ENCODE measurements at places on chromosomes 5 and 9.
A peak's percentile ranks its signal among the peaks of the same experiment; 100 is the strongest.

DNA sequence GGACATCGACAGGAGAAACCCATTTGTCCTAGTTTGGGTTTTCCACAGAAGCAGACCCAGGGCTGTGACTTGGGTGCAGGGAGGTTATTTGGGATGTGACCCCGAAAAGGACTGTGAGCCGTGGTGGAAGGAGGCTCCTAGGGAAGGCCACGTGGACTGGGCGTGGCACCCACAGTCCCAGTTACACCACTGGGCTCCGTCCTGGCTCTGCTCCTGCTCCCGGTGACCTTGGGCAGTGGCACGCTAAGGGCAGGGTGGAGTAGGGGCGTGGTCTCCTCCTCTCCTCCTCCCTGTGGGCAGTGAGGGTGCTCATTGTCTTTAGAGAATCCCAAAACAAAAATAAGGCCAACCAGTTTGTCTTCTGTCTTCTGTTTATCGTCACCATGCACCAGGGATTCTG, 190.1 kb downstream of the GADD45G start:
- DNase-seq = no peak

GRCh38 chr9:38067859-38068681, 957 bp downstream of the SHB start:
- no peak for DNase-seq

- peak; percentile 72 for DNase-seq
These were observed 616 bp downstream of the RNF130 start for GRCh38 chr5:180070756-180071530.

DNA sequence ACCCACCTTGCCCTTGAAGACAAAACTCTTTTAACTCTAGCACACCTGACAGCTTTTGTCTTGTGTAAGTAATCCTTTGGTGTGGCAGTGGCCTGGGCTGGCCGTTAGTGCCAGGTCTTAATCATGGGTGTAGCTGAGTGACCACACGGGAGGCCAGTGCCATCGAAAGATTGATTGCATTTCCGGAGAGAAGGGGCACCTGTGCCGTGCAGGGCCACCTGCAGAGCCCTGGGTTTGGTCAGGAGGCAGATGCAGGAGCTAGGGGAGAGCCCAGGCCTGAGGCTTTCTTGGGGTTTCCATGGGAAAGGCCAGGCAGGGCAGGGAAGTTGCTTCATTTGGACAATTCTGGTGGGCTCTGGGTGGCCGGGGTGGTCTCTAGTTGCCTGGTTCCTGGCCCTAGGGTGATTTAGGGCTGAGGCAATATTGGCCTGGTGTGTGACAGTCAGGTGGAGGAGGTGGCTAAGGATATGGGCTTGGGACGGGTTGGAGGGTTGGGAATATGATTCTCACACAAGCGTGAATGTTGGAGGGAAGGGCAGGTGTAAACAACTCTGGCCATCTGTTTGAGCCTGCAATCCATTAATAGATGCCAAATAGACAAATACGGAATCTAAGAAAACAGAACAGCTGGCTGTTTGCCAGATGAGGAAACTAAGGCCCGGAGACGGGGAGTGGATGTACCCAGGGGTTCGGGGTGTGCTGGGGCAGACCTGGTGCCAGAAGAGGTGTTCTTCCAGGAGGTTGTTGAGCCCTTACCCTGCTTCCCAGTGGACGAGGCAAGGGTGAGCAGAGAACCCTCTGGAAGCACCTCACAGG, 4.6 kb downstream of the DBH start:
- DNase-seq = no peak

DNA sequence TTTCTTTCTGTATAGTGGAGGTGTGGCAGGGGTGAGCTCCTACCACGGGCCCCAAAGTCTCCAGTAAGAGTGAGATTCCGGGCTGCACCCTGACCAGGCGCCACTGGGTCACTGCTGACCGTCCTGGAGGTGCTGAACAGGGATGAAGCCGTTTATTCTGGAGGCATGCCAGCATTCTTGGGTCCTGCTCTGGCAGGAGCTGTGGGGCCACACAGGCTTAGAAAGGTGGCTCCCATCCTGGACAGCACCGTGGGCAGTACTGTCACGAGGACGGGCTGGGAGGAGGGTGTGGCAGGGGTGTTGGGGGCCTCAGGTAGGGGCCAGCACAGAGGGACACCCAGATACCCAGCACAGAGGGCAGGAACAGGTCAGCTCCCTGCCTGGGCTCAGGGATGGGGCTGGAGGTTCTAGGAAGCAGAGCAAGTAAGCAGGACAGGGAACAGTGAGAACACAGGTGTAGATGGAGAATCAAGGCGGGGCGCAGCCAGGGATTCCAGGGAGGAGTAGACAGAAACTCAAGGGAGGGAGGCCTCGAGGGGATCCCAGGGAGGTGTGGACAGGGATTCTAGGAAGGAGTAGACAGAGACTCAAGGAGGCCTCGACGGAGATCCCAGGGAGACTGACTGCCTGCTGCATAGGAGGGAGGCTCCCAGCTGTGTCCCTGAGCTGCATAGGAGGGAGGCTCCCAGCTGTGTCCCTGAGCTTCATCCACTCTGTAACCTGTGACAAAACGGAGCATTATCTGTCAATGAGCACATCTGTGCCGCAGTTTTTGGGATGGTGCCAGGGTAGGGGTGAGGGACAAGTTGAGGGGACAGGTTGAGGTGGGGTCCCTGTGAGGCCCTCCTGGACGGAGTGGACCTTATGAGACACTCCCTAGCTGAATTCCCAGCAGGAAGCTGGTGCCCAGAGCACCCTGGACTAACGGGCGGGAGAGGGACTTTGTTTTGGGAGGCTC, 1.1 kb upstream of the PLEKHG4B start:
- no peak for DNase-seq

DNA sequence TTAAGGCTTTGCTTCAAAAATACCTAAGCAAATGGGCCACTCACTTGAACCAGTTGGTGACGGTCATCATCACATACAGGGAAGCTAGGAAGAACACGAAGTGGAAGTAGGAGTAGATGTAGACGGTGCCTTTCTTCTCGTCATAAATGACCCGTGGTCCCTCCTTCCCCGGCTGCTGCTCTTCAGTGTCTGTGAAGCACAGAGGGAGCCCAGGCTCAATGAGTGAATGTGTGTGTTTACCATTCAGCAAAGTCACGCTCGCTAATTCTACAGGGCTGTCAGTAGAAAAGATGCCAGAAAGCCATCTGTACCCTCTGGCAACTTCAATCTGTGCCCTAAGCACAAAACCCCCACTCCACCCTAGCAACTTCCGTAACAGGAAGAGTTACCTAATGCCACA, 109.8 kb downstream of the SERINC5 start:
- DNase-seq = peak; percentile 65

- DNase-seq = no peak
These were observed 26.9 kb downstream of the G3BP1 start for GRCh38 chr5:151798674-151799073.

DNA sequence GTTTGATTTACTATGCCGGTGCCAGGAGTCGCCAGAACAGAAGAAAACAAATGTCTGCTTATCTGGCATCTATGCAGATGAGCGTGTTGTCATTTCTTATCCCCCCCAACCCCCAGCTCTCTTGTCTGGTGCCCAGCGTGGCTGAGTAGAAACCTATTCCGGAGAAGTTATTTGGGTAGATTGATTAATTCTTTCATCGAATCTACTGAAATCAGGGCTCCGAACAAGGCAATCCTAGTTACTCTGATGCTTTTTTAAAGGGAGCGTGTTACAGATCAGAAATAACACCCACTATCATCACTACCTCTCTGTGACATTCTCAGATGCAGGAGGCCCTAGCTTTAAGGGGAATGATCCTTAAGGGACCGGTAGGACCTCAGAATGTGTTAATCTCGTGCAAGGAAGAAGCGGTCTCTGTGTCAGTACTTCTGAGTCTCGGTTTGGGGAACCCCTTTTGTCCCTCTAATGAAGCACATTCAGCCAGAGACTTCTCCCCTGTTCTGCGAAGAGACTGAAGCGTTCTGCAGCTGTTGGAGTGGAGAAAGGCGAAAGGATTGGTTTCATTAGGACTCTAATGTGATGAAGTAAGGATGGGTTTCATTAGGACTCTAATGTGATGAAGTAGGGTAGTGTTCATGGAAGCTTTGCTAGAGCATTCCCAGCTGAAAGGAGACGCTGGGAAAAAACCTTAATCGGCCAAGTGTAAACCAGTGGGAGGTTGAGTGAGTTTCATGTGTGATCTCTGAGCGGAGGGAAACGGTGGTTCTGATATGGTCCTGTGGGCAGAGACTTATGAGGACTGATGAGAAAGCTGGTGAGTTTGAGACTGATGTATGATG, 1.5 kb downstream of the PIP5K1B start:
- DNase-seq = peak; percentile 8

DNA sequence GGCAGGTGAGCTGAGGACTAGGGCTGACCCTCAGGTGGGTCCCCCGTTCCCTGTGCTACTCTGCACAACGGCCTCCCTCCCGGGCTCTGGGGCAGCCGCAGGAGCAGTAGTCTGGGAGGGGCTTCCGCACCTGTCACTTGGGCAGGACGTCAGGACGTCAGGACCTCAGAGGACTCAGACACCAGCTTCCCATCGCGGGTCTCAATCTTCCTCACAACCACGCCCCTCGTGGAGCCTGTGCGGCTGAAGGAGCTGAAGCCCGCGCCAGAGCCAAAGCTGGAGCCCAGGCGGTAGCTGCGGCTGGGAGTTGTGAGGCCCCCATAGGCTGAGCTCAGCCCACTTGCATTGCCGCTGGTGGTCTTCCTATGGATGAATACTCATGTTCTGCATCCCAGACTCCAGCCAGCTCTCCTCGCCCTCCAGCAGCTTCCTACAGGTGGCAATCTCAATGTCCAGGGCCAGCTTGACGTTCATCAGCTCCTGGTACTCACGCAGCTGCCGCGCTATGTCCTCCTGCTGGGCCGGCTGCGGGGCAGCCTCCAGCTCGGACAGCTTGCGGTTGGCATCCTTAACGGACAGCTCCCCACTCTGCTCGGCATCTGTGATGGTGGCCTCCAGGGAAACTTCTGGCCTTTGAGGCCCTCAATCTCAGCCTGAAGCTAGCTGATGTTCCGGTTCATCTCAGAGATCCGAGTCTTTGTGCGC, 381.4 kb upstream of the RGMB start:
- DNase-seq = no peak

- DNase-seq = no peak
These were observed 12.4 kb downstream of the SWI5 start for GRCh38 chr9:128288273-128289004.

- no peak for DNase-seq
These were observed 222.8 kb downstream of the NR2F1-AS1 start for GRCh38 chr5:93358176-93358575.

- no peak for DNase-seq
These were observed 29.3 kb downstream of the CYFIP2 start for GRCh38 chr5:157295247-157295646.

GRCh38 chr5:172994405-172994804, 10.8 kb downstream of the ATP6V0E1 start:
- DNase-seq = no peak

GRCh38 chr9:112601636-112602035, 115.0 kb downstream of the KIAA1958 start:
- DNase-seq = no peak

DNA sequence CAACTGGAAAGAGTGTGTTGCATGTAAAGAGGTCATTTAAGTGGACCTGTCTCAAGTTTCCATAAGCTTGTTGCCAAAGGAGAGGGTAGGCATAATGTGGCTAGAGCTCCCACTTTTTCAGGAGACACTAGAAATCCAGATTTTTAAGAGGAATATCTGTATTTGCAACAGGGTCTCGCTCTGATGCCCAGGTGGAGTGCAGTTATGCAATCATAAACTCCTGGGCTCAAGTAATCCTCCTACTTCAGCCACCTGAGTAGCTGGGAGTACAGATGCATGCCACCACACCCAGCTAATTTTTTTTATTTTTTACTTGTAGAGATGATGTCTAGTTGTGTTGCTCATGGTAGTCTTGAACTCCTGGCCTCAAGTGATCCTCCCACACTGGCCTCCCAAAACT, 183.5 kb downstream of the NIPBL start:
- no peak for DNase-seq

- peak; percentile 56 for DNase-seq
These were observed 47.7 kb downstream of the COL23A1 start for GRCh38 chr5:178542455-178542854.

DNA sequence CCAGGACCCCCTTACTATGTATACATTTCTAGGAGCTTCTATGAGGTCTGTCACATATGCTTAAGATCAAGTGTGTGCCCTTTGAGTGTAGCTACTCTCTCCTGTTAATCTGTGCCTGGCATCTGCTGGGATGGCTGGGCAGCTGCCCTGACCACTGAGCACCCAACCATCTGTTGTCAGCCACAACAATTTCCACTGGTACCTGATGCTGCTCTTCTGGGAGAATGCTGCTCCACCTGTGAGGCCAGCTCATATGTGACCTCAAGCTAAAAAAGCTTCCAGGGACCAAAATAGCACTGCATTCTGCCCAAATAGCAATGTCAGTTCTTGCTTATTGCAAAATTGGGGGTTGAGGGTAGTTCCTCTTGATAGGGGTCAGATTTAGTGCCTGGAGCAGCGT, 595.6 kb downstream of the RAB3C start:
- DNase-seq = no peak

GRCh38 chr5:32777733-32778132, 66.6 kb downstream of the NPR3 start:
- no peak for DNase-seq

DNA sequence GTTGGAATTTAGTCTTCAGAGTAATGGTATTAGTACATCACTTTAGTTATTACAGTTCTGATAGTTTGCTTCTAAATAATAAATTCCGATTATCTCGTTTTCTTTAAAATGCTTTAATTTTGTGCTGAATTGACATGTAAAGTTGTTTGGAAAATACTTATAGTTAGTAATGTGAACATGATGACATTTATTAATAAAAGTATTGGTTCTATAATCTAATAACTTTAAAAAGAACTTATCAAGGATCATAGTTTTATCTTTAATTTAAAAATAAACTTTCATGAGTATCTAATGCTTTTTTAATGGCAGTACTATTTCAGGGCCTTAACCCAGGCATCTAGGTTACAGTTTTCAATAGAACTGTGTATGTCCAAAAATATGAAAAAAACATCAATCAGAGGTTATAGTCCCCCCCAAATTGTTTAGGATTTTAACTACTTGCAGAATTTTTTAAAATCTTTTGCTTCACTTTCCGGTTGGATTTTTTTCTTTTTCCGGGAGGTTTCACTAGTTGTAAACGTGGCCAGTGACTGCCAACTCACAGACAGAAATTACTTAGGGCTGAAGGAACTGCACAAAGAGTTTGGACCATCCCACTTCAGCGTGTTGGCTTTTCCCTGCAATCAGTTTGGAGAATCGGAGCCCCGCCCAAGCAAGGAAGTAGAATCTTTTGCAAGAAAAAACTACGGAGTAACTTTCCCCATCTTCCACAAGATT, 680 bp downstream of the GPX8 start:
- DNase-seq = no peak

DNA sequence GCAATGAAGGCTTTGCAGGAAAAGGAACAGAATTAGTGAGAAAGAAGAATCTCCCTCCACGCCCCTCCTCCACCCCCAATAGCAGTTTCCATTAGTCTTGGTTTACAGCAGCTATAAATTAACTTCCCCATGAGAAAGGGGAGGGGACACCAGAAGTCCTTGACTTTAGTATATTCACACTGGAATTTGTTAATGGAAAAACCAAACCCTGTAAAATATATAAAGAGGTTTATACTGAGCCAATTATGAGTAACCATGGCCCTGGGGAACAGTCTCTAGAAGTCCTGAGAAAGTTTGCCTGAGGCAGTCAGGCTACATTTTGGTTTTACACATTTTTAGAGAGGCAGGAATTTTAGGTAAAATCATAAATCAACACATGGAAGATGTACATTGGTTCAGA, 88.5 kb downstream of the ALDH1A1 start:
- DNase-seq = no peak

All from Ammon's horn (tissue), 1 donor.